Endodermal cell (in vitro differentiated cells): ENCODE measurements at places on chromosomes 4 and X. TPM values are rescaled to one million over a fixed set of nuclear protein-coding genes. Genes with fewer than 3 reads are reported as not detected.

Gene SEPSECS
- total RNA-seq: 12.6 to 17.7 TPM (median 14.7 TPM) in 3 replicates

Gene FGF16
- 0.23 to 0.99 TPM (median 0.27 TPM) in 3 replicates for total RNA-seq

Gene DKK2
- total RNA-seq: not detected in 2 replicates

Gene GAGE12E
- not detected in 2 replicates for total RNA-seq

Gene GPR173
- 5.9 and 7.0 TPM in 2 replicates for total RNA-seq

Gene TBC1D9
- 18.5 and 22.3 TPM in 2 replicates for total RNA-seq

Gene UCHL1
- 390 and 459 TPM in 2 replicates for total RNA-seq

Gene SPANXB1
- total RNA-seq: not detected in 3 replicates

Gene NEXMIF
- 1.9 to 4.5 TPM (median 1.9 TPM) in 3 replicates for total RNA-seq
